ENCODE measurements at places on chromosomes 3 and 15.
A peak's percentile ranks its signal among the peaks of the same experiment; 100 is the strongest.

DNA sequence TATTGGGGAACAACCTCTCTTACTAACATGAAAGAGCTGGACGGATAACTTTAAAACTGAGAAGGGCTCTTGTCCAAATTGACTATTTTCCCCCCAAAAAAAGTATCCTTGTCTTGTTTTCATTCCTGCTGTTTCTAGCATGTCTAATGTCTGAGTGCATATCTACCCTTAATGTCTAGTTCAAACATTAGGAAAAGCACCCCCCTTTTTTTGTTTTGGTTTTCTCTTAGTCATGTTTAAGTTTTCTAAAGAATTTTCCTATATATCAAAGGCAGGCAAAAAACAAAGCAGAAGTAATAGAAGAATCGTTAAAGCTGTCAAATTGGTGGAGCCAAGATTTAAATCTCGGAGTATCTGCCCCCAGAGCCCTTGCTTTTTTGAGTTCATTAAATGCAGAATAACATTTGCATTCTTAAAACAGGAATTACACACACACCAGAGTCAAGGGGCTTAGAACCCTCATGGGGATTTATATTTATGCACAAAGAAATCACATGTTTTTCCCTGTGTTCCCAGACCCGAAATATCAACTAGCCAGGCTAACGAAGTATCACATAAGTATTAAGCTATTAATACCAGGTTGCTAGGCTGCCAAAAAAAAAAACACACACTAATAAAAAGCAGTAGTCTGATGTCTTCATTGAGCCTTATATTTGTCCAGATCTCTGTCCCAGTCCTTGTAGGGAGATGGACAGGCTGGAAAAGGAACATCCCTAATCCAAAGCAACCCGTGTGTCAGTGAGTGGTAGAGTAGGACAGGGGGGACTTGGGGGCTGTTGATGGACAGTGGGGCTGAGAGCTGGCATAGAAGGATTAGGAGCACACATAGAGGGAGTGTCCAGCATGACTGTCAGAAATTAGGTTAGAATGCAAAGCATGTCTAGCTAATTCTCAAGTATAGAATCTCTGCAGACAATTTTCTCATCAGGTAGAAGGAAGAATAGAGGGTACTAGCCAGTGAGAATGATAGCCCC is 103.6 kb upstream of the BFSP2 start:
- no peak for DNase-seq

DNA sequence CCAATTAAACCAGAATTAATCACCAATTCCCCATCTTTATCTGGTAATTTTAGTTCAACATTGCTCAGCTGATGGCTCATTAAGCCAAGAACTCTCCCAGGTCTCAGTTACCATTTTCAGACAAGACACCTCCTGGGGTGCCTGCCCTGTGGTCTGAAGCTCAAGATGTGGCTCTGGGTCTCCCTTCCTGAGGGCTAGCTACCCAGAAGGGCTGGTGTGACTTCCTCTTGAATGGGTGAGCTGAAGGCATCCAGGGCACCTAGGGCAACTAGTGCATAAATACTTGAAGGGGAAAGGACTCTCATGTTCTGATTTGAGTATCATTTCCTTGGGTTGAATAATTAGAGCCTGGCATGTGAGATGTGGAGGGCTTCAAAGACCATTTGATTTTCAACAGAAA is 6.7 kb upstream of the TM4SF1 start:
- DNase-seq = no peak

DNA sequence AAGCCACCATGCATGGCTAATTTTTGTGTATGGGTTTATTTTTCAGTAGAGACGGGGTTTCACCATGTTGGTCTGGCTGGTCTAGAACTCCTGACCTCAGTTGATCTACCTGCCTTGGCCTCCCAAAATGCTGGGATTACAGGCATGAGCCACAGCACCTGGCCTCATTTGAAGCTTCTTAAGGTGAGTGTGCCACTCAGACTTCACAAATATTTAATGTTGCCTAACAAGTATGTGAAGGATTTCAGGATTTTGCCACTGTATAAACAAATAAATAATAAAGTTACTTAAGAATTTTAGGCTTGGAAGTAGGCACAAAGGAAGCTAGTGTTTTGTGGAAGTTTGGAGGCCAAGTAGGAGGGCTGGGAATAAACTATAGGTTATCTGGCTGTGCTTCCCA is 73.5 kb downstream of the FGF12 start:
- DNase-seq = no peak

DNA sequence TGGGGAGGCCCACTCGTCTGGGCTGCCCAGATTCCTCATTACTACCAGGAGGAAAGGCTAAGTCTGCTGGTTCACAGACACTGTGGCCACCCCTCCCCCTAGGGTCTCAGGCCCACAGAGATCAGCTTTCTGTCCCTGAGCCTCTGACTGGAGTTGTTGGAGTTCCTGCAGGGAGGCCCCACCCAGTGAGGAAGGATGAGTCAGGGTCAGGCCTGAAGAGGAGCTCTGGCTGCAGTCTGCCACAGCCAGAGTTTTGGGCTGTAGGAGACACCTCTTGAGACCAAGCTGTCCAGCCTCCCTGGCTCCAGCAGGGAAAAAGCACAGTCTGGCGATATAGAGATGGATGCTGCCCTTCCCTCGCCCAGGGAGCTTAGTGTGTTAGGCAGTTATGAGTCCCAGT is 720.9 kb upstream of the SEMA6D start:
- DNase-seq = no peak

DNA sequence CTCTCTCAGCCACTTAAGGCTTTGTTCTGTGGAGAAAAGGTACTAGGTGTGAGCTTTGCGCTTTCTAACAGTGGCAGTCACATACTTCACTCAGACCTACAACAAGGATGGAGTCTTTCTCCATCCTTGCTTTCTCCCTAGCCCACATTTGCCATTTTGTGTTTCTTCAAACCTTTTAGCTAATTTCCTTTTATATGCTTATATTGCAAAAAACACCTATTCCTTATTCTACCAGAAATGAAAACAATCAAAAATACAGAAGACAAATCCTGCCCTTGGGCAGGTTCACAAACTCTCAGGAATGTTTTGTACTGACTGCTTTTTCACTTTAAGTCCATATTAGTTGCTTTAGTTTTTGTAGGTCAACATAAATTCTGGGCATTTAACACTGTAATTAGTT is 914.2 kb downstream of the SQOR start:
- no peak for DNase-seq

DNA sequence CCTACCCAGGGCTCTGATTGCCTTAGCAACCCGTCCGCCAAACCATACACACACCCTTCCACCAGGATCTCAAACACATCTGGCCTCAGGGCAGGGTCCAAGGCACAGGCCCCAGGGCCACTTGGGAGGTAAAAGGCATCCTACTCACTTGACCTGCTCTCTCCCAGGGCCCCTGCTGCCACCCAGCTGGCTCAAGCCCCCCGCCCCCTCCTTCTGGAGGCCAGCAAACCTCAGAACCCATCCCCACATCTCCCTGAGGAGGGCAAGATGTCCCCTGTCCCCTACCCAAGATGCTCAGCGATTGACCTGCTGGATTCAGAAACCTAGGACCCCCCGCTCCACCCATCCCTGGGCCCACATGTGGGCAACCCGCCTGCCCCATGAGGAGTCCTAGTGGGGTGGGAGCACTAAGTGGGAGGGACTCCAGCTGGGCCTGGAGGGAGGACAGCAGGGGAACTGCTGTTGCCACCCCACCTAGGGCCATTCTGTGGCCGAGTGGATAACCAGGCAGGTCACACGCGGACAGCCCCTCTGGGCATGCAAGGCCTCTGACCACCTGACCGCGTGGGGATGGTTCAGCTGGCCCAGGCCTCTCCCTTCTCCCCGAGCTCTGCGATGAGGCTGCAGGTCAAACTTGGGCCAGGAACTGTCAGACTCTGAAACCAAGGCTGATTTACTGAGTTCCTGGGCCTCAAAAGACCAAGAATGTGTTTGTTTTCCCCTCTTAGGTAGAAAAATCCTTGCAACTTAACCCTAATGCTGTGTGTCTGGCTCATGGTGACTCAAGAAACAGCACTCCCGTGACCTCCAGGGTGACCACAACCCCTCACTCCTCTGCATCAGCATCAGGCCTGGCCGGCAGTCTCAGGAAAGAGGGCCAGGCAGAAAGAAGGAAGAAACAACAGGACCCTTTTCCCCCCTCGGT is 4.2 kb downstream of the MFGE8 start:
- no peak for DNase-seq

GRCh38 chr3:152817400-152817799 is 17.5 kb upstream of the P2RY1 start:
- no peak for DNase-seq

DNA sequence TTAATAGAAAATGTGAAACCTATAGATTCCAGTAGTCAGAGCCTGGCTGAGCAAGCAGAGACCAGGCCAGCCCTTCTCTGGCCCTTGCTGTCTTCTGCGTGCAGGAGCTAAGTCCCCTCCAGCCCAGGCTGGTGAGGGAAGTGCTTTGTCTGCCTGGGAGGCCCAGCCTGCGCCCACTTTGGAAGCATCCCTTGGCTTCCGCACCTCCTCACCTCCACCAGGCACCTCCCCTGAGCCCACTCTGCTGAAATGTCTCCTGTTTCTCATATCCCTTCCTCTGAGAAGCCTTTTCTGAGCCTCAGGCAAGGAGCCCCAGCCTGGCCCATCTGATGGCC is 45.3 kb downstream of the ALDH1L1 start:
- no peak for DNase-seq

DNA sequence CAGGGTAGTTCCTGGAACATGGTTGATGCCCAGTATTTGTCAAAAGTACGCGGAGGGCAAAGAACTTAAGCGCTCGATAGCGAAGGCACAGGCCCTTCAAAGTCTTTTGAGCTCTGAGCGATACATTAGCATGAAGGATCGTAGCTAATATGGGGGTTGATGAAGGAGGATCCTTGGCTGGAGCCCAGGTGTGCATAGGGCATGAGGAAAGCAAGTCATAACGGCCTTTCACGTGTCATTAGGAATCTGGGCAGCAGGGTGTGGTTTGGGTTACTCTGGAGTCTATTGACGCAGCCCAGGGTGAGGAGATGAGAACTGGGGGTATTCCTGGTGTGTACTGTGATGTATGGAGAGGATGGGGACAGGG is 31.7 kb downstream of the SPINK8 start:
- no peak for DNase-seq

- no peak for DNase-seq
Measured at GRCh38 chr15:66819084-66819483, 117.0 kb downstream of the SMAD6 start.

GRCh38 chr3:127097481-127097880 is 95.5 kb upstream of the PRR23E start:
- DNase-seq = no peak

- DNase-seq = no peak
Measured at GRCh38 chr15:80800067-80800466, 20.9 kb downstream of the CEMIP start.

GRCh38 chr3:174358252-174358651 is 500.9 kb upstream of the NAALADL2 start:
- DNase-seq = no peak

DNA sequence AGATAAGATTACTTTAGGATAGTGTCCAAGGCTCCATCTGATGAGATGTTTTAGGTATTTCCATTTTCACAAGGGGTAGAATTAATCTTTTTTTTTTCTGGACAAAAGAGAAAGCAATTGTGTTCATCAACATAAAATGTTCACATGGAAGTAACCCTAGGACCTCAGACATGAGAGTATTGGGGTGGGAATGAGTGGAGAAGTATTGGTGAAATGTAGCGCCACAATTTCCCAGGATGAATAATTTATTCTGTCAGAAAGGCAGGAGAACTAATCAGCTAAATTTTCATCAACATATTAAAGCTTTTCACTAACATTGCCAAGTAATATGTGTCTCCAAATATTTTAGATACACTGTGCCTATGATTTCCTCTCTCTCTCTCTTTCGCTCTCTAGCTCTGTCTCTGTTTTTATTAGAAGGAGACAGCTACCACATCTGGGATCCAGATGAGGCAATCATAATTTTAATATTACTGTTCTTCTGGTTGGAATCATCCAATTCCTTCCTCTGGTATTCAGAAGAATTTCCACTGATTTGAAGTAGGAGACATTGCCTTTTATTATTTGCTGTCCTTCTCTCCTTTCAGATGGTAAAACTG is 21.6 kb upstream of the ZNF280D start:
- DNase-seq = no peak

DNA sequence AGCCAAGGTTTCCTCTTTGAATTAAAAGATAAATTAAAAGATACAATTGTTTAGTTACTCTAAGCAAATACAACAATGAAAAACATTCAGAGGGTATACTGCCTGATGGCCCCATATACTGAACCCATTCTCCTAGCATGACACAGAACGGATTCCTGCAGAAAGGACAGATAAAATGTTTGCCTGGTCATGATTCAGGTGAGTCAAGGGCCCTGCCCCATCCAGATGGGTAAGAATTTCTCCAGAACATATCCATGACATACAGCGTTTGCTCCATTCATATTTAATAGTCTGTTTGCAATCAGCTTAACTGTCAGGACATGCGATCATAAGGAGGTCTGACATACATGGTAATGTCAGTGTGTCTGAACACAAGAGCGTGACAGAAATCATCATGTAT is 8.6 kb downstream of the TMEM41A start:
- DNase-seq = no peak

DNA sequence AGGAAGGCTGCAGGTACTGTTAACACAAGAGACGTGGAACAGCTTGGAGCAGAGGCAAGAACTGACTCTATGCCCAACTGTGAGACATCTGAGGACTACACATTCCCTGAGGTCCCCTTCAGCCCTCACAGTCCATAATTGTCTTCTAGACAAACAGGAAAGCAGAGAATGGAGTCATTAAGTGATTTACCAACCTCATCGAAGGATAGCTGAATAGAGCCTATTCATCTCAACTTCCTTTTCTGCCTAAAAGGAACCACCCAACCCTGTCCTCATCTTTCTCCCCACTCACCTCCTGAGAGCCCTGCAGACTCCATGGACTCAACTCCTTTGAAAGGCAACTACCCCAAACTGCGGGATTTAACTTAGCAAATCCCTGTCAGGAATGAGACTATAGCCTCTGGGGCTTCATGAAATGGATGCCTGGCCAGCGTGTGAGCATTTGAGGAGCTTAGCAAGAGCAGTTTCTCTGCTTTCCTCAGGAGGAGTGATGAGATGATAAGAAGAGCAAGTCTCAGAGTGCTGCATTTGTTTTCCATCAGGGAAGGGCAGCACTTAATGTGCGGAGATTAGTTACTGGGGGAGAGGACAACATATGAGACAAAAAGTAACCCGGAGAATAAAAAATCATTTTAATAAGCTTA is 61.5 kb upstream of the FILIP1L start:
- DNase-seq = peak; percentile 74

All from foreskin melanocyte (primary cell).